ENCODE measurements at places on chromosomes 2 and 18.

DNA sequence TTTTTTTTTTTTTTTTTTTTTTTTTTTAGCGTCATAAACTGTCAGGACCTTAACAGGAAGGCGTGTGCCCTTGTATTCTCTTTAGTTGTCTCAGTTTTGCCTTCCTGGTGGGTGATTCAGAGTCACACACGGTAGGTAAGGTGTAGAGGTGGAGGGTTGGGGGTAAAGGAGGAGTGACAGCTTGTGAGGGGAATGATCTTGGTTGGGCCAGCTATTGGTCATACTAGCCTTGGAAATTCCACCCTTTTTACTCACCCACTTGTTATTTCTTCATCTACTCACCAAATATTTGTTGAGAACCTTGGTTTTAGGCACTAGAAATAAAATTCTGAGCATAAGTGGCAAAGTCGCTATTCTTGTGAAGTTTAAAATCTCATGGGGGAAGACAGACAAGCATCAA, 22.2 kb downstream of the SMIM21 start:
- DNase-seq = no peak

- no peak for DNase-seq
Measured at GRCh38 chr2:68764806-68765311, 30.2 kb downstream of the ARHGAP25 start.

DNA sequence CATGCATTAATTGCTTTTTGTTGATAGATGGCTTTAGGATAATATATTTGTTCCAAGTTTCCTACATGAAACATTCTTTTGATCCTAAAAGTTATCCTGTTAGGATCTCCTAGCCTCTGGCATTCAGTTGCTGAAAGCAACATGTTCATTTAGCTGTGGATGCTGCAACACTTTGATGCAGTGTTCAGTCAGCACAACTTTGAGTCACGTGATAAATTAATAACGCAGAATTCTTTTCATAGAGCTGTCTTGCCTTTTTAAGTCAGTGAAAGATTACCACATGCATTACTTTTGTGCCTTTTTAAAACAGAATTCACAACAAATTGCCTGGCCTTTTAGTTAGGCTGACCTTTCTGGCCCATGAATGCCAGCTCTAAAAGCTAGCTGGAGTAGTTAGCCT, 1467.9 kb upstream of the ZEB2 start:
- DNase-seq = no peak

- DNase-seq = no peak
Measured at GRCh38 chr18:51933903-51934302, 406.1 kb upstream of the DCC start.
